ENCODE measurements at places on chromosomes 13 and 19. TPM values are rescaled to one million over a fixed set of nuclear protein-coding genes. Genes with fewer than 3 reads are reported as not detected.

The GNG7 gene
- polyA plus RNA-seq: 2.8 TPM

The SIGLEC14 gene
- not detected for polyA plus RNA-seq

The ZNF823 gene
- 0.93 TPM for polyA plus RNA-seq

The CLEC17A gene
- polyA plus RNA-seq: not detected

The ZNF66 gene
- polyA plus RNA-seq: 13.3 TPM

The TMEM255B gene
- polyA plus RNA-seq: 3.4 TPM

The FAM83E gene
- polyA plus RNA-seq: 2.5 TPM

The TNFSF9 gene
- polyA plus RNA-seq: 4.4 TPM

The ZFP82 gene
- polyA plus RNA-seq: 2.7 TPM

The AMH gene
- 10.5 TPM for polyA plus RNA-seq

The ATCAY gene
- 24.4 TPM for polyA plus RNA-seq

The INSL3 gene
- 1.1 TPM for polyA plus RNA-seq

The ZNF121 gene
- 13.6 TPM for polyA plus RNA-seq

DNA sequence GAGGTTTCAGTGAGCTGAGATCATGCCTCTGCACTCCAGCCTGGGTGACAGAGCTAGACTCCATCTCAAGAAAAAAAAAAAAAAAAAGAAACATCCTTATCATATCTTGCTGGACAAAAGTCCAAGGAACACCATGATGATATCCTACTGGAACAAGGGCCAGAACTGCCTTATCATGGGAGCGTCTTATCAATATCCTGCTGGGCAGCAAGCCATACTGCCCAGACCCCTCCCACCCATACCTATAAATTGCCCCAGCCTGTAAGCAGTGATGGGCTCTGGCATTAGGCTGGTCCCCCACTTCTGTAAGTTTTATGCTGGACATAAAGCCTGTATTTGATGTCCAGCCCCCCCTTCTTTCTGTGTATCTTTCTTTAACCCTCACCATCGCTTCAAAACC lies 14.7 kb upstream of the FBXO27 start:
- no peak for DNase-seq

DNA sequence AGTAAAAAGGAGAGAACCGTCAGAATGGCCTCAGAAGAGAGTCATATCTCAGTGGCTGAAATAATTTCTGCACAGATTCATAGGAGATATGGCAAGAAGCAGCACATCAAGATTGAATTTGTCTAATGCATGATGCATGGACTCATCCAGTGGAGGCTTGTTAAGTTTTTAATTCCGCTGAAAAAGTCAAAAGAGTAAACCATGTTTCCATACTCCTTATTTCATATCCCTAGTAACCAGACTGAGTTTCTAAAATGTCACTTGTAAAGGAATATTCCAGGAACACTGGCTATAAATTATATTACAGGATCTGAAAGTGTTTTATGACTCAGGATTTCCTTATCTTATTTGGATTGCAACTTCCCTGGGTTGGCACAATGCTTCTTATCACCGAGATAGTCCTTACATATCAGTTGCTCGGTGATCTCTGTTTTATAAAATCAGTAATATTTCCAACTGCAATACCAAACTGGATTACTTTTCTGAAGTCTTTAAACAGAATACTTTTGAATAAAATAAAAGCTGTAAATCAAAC lies 180.2 kb upstream of the TSC22D1 start:
- no peak for DNase-seq

GRCh38 chr13:110444226-110444653 lies 117.3 kb downstream of the RAB20 start:
- no peak for DNase-seq

- DNase-seq: no peak
These were observed 28.5 kb downstream of the MED4 start for GRCh38 chr13:48066310-48066989.

- no peak for DNase-seq
These were observed 16.1 kb upstream of the RASA3 start for GRCh38 chr13:114148521-114148855.

DNA sequence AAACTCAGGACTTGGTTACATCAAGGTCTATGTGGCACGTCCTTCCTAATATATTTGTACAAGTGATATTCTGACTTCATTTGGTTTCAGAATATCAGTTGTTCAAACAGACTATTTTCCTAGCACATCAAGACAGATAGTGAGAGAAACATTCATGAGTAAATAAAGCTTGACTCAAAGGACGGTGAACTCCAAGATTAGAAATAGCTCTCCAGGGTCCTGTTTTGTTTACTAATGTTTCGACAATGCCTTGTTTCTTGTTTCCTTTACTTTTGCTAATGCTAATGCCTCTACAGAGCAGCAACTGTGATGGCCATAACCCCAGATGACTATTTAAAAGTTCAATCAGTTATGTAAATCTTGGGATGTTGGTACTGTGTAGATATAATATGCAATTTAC lies 313.9 kb downstream of the KLF12 start:
- DNase-seq: no peak

- DNase-seq: peak; percentile 83
These were observed 665 bp downstream of the TUBGCP3 start for GRCh38 chr13:112587212-112587763.

GRCh38 chr19:10552510-10553053 lies 8.9 kb downstream of the ATG4D start:
- DNase-seq: peak; percentile 85

GRCh38 chr13:42804244-42804874 lies 23.0 kb downstream of the FAM216B start:
- DNase-seq: no peak

- no peak for DNase-seq
These were observed 54.3 kb downstream of the MTMR6 start for GRCh38 chr13:25232937-25233515.

DNA sequence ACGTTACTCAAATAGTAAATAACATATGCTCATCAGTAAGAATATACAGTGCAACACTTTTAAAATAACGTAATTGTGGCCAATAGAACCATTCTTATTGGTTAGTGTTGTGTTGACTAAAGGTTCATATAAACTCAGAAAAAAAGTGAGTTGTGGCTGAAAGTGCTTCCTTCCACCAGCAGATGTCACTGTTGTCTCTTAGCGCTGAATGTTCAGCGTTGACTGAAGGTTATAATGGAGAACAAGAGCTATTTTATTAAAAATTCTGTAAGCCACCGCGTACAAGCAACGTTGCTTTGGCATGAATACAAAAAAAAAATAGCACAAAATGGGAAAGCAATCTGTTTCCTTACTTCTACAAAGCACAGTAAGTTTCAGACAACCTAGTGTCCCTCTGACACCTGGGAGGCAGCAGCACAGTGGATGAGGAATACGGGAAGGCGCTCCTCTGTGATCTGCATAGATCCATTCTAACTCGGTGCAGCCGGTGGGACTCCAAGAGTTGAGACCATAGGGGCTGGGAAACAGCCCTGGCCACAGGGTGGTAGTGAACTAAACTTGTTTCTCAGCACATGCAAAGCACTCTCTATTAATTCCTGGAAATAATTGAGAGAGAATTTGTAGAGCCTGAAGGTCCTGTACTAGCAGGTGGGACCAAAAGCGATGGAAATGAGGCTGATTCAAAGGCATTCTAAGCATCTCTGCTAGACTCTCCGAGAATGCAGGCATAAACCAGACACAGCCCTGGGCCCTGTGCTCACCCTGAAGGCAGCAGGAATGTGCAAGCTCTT lies 23.9 kb upstream of the OXGR1 start:
- DNase-seq: peak; percentile 58

DNA sequence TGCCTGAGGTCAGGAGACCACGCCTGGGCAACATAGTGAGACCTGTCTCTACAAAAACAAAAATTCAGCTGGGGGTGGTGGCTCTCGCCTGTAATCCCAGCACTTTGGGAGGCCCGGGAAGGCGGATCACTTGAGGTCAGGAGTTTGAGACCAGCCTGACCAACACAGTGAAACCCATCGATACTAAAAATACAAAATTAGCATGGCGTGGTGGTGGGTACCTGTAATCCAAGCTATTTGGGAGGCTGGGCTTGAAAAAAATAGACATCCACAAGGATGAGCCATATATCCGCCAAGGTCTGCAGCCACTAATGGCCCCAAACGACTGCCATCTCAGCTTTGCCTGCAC lies 3.1 kb downstream of the RPS16 start:
- DNase-seq: no peak

GRCh38 chr13:39684531-39685137 lies 29.2 kb downstream of the COG6 start:
- DNase-seq: no peak

DNA sequence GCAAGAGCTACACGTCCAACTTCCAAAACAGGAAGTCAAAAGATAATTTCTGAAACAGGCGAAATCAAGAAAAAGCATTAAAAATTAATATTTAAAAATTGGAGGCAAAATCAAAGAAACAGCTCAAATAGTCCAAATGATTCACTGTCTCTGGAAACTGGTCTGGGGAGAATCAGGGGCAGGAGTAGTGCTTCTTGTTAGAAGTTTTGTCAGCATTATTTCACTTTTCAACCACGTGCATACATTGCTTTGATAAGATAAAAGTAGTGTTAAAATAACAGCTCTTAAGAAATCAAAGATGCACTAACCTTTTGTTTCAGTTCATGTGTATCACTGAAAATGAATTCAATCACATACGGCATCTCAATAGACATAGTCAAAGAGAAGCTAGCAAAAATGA lies 53.8 kb downstream of the PARP4 start:
- DNase-seq: no peak

DNA sequence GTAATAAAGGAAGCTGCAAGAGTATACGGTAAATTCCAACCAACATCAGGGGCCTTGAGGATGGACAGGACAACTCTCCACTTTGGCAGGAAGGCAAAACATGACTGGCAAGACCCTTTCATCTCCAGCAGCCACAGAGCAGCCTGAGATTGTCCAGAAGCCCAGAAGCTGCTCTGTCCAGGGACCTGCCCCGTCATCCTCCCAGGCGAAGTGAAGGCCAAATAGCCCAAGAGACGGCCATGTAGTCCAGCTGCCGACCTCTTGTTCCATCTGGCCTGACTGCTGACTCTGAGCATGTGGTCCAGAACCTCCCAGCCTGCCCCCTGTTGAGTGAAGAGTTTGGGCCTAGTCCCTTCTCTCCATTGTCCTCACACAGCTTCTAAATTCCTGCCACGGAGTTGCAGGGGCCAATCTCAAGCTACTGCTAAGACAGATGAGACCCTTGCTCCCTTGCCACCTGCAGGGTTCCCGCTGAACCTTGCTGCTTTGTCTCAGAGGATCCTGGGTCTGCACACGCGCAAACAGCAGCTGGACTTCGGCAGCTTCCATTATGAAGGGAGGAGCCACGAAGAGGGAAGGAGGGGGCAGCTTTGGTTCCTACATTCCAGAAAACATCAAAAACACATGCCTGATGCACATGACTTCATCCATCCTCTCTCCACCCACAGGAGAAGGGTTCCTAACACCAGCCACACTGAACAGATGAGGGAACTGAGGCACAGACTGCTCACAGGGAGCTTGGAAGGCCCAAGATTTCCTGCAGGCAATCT lies 196.9 kb downstream of the KATNAL1 start:
- DNase-seq: no peak

GRCh38 chr13:88958821-88959220 lies 1287.7 kb downstream of the SLITRK5 start:
- no peak for DNase-seq

DNA sequence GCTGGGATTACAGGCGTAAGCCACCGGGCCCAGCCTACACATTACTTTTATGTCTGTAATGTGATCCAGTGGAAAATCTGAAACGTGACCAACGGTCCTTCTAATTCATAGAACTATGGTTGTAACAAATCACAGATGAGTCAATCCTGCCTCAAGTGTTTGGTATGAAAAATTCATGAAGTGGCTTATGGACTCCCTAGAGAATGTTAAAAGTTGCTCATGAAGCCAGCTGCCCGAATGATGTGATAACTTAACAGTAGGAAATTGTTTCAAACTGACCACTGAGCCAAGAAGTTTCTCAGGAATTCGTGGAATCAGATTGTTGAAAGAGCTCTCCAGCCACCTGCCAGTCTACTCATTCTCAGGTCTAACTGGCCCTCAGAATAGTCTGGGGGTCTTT lies 59.4 kb upstream of the FARP1 start:
- DNase-seq: no peak

- DNase-seq: no peak
These were observed 9.5 kb downstream of the IL17D start for GRCh38 chr13:20713014-20713376.

- DNase-seq: no peak
These were observed 2.5 kb downstream of the USP12 start for GRCh38 chr13:27168906-27169657.

GRCh38 chr13:59867867-59868266 lies 295.9 kb downstream of the DIAPH3 start:
- no peak for DNase-seq

- DNase-seq: no peak
These were observed 800.2 kb downstream of the EFNB2 start for GRCh38 chr13:105735281-105735680.

GRCh38 chr19:49431330-49431749 lies 6.2 kb downstream of the GFY start:
- no peak for DNase-seq

- DNase-seq: no peak
These were observed 334.1 kb downstream of the TEX29 start for GRCh38 chr13:111654531-111654930.

DNA sequence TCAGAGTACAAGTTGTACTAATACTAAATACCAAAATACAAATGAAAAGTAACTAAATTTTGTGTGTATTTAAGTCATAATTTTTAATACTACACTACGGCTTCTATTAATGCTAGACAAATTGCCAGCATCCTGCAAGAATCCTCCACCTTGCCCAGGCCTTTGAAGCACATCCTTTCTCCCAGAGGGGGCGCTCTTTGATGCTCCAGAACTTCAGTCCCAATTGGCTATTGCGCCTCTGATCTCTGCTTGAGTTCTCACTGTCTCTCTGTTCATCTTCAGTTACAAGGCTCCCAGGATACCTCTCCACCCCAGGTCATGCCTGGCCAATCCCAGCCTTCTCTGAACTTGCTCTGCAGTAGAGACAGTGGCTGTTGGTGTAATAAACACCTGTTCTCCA lies 141.0 kb downstream of the DCLK1 start:
- no peak for DNase-seq

DNA sequence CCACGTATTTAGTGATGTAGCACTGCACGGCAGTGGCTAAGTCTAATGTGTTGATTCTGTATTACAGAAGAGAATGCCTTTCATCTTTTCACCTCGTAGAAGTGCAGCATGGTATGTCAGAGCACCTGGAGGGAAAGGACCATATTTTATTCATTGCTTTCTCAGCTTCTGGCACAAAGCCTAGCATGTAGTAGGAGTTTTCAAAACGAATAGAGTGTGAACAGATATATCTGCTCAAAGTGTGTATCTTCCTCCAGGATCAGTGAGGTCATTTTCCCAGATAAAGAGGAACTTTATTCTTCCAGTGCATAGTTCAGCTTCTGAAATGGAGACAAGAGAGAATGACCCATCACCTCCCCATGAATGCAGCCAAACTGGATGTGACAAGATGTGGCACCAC lies 21.2 kb upstream of the PCDH8 start:
- DNase-seq: no peak

DNA sequence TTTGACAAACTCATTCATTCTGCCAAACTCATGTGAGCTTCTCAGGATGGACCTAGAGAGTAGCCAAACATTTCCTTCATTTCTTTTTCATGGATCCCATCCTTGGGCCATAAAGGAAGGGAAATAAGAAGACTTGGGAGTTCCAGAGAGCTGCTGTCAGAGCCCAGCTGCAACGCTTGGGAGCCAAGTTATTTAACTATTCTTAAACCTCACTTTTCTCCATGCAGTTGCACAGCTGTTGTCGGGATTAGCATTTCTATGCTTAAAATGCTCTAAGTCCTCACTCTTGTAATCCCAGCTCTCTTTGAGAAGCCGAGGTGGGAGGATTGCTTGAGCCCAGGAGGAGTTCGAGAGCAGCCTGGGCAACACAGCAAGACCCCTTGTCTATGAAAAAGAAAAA lies 11.7 kb upstream of the CASP14 start:
- no peak for DNase-seq

GRCh38 chr19:16002406-16003384 lies 53.9 kb downstream of the OR10H4 start:
- DNase-seq: no peak
